Activated T-helper 17 cell treated with anti-CD3 and anti-CD28 coated beads, Interleukin-2, amount 50 U/mL, for 72 hours (primary cell): ENCODE measurements at places on chromosomes 3 and 15. TPM values are rescaled to one million over a fixed set of nuclear protein-coding genes. Genes with fewer than 3 reads are reported as not detected.

GRCh38 chr3:9041626-9042025 is 78.4 kb upstream of the RAD18 start:
- ATAC-seq: no peak

DNA sequence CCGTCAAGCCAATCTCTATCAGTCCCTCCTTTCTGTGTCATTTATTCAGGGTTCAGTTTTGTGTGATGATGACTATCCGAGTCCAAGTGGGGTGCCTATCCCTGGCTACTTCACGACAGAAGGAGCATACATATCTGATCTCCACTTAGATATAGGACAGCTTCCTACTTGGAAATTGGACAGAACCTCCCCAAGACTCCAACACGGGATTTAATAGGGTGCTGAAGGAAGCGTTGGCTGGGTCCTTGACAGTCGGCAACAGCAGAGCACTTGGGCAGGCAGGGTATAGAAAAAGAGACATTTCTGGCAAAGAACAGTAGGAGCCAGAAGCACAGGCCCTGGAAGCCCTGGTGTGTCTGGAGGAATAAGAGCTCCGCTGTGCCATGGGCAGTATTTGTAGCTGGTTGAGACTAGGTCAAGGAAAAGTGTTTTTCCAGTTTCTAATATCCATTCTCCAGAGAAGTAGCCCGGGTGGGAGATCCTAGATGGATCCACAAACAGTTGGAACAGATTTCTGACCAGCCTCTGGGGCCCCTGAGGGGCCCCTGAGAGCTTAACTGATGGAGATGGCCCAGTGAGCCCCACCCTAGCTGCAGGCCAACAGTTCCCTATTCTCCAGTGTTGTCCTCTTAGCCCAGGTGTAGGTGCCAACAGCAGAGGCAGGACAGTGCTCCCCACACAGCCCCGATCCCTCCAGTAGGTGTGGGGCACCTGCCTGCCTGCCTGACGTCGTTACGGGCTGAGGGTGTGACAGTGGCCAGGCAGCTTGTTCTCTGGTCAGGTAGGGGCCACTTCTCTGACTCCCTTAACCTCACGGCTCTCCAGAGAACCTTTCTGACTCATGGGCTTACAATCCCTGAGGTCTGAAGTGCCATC is 130.8 kb downstream of the CHCHD6 start:
- ATAC-seq: no peak

- no peak for ATAC-seq
Observed at GRCh38 chr3:27085829-27086730, 283.1 kb downstream of the NEK10 start.

GRCh38 chr3:64084640-64085039 is 61.3 kb upstream of the PSMD6 start:
- no peak for ATAC-seq

GRCh38 chr15:100890850-100891249 is 11.2 kb downstream of the ALDH1A3 start:
- ATAC-seq: no peak

GRCh38 chr3:150761831-150762661 is 923 bp downstream of the SIAH2 start:
- ATAC-seq: no peak

Gene CSTA
- not detected for total RNA-seq

Gene GPR149
- total RNA-seq: not detected

Gene TMEM207
- not detected for total RNA-seq

Gene TUSC7
- not detected for total RNA-seq
